Glomerular endothelial cell (primary cell): ENCODE measurements at places on chromosomes 13 and 19. TPM values are rescaled to one million over a fixed set of nuclear protein-coding genes. Genes with fewer than 3 reads are reported as not detected.

Gene ZNF729
- not detected in 2 replicates for total RNA-seq

Gene CYP2A13
- not detected in 2 replicates for total RNA-seq

GRCh38 chr19:46954993-46955812, 64.4 kb upstream of the NPAS1 start:
- no peak for DNase-seq

DNA sequence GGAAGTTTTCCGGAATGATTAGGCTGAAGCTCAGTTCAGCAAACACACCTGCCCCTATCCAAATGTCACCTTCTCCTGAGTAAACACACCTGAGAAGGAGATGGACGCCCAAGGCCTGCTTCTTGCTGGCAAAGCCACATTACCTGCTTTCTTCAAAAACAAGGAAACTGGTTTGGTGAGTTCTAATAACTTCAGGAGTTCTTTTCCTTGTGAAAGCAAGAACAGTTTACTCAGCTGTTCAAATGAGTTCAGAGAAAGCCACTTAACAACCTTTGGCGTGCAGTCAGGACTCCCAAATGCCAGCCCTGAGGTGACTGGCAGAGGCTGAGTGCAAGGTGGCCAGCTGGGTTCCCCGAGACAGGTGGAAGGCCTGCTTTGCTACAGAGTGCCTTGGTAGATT, 160.5 kb downstream of the STK24 start:
- DNase-seq = no peak

DNA sequence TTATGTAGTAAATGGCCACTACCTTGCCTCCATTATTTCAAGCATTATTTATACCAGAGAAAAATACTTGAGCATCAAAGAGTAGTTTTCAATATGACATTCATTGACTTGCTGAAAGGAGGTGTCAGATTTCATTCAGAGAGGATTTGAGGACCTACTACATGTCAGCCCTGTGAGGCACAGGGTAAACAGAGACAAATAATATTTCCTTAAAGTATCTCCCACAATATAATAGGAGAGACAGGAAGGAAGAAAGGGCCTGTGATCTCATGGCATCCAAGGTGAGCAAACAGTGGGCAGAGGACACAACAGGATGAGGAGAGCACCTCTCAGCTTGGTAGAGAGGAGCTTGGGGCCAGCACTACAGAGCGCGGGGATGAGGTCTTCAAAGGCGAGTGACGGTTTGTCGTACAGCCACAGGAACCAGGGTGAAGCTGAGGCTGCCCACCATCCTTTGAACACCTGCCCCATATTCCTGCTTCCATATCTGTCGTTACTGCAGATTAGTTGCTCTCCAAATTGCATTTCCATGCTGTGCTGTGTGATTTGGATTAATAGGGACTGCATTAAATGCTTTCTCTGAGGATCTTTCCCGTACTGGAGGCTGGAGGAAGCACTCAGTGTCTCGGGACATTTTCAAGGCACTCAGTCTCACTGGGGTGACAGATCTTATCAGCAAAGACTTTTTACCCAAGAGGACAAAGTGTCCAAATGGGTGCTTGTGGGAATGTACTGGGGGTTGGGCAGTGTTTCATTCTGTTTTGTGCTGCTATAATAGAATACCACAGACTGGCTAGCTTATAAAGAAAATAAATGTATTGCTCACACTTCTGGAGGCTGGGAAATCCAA, 59.2 kb downstream of the GJA3 start:
- DNase-seq = no peak

GRCh38 chr13:63345835-63346234, 1930.2 kb upstream of the PCDH20 start:
- no peak for DNase-seq

GRCh38 chr13:76503766-76504165, 382.4 kb downstream of the KCTD12 start:
- DNase-seq = no peak

DNA sequence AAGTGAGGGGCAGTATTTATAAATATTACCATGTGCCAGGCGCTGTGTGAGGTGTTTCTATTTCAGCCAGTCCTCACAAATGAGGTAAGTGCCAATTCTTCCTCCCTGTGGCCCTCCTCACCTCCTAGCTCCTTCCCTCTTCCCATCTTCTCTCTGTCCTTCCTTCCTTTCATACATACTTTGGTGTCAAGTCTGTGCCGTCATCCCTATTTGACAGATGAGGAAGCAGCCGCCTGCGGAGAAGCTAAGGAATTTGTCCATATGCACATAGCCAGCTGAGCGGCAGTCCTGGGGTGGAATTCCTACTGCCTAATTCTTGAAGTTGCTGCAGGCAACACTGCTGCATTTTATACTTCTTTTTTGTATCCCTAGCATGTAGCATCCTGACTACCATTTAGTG, 150.8 kb downstream of the B3GLCT start:
- no peak for DNase-seq

DNA sequence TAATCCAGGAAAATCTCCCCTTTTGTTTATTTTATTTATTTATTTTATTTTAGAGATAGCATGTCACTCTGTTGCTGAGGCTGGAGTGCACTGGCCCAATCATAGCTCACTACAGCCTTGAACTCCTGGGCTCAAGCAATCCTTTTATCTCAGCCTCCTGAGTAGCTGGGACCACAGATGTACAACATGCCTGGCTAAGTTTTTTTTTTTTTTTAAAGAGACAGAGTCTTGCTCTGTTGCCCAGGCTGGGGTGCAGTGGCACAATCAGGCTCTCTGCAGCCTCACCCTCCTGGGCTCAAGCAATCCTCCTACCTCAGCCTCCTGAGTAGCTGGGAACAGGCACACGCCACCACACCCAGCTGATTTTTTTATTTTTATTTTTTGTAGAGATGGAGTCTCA, 6.3 kb upstream of the PDCD2L start:
- no peak for DNase-seq

DNA sequence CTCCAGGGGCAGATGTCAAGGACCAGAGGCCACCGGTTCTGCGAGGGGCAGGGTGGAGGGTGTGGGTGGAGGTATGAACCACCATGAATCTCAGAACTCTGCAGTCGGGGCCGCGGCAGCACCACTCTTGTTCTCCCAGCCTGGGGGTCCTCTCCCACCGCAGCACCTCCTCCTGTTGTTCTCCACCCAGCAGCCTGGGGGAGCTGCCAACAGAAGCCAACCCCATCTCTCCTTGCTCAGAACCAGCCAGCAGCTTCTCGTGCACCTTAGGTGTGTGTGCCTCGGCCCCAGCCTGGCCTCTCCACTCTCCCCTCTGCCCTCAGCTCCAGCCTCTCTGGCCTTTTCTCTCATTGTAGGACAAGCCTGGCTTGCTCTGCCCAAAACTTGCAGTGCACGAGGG, 31.9 kb upstream of the CCNE1 start:
- DNase-seq = no peak

- DNase-seq = no peak
Observed at GRCh38 chr19:50020481-50020880, 4.7 kb downstream of the VRK3 start.

DNA sequence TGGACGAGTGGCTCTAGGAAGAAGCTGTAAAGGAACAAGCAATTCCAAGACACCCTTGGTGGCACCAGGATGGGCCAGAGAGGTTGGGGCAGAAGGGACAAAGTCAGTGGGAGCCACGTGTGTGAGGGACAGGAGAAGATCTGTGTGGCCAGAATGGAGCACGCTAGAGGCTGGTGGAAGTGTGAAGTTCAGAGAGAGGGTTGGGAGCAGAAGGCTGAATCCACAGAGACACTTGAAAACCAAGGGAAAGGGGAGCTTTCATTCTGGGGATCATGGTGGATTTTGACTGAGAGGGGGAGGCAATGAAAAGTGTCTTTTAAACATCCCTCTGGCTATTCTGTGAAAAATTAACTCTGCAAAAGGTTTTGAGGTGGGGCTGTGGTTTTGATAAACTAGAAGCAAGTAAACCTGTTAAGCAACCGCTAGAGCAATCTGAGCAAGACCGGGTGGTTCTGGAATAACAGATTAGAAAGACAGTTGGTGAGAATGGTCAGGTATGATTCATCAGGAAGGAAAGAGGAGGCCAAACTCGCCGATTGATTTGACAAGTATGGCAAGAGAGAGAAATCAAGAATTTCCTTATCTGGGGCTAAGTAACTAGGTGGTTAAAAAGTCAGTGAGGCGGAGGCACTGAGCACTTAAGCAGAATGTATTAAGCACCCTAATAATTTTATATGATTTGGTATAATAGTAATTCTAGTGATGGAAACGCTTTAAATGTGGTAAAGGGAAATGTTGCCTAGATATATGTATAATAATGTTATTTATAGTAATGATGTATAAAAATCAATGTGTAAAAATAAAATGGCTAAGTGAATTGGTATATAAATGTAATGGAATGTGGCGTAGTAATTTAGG, 140.0 kb downstream of the MYO16 start:
- DNase-seq = no peak
